ENCODE measurements at places on chromosomes 3 and 15.

- no peak for DNase-seq
Measured at GRCh38 chr3:183766107-183766506, 59.3 kb downstream of the MAP6D1 start.

- no peak for DNase-seq
Measured at GRCh38 chr3:174931473-174932353, 72.6 kb downstream of the NAALADL2 start.

DNA sequence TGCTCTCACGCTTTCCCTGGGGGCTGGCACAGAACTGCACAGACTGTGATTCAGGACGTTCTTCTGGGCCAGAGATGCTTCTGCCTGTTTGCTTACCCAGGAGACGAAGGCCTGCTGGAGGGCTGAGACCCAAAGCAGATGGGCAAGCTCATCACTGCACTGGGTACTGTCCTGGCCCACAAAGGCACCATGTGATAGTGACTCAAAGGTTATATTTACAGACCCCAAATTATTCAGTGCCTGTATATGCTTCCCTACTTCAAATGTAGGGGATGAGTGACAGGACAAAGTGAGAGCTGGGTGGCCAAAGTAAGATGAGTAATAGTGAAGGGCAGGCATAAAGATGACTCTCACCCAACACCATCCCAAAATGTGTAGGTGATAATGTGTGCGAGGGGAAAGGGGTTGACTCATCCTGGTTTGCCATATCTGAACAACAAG, 127.4 kb downstream of the WDR76 start:
- DNase-seq: no peak

- no peak for DNase-seq
Measured at GRCh38 chr3:151265866-151266265, 12.5 kb downstream of the P2RY14 start.

GRCh38 chr3:154102225-154102624, 19.0 kb upstream of the ARHGEF26 start:
- no peak for DNase-seq

DNA sequence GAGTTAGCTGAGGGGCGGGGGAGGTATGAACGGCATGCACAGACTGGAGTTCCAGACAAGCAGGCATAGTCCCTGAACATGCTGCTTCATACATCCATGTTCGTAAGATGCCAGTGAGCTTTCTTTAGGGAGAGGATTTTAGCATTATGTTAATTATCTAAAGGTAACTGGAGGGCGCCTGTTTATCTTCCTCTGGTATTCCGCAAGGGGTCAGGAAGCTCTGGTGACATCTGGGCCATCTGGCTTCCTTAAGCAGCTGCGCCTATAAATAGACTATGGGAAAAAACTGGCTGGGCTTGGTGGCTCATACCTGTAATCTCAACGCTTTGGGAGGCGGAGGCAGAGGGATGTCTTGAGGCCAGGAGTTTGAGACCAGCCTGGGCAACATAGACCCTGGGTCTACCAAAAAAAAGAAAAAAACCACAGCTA, 1.5 kb upstream of the FBXO22 start:
- no peak for DNase-seq

- no peak for DNase-seq
Measured at GRCh38 chr15:70701891-70702568, 61.3 kb downstream of the UACA start.

DNA sequence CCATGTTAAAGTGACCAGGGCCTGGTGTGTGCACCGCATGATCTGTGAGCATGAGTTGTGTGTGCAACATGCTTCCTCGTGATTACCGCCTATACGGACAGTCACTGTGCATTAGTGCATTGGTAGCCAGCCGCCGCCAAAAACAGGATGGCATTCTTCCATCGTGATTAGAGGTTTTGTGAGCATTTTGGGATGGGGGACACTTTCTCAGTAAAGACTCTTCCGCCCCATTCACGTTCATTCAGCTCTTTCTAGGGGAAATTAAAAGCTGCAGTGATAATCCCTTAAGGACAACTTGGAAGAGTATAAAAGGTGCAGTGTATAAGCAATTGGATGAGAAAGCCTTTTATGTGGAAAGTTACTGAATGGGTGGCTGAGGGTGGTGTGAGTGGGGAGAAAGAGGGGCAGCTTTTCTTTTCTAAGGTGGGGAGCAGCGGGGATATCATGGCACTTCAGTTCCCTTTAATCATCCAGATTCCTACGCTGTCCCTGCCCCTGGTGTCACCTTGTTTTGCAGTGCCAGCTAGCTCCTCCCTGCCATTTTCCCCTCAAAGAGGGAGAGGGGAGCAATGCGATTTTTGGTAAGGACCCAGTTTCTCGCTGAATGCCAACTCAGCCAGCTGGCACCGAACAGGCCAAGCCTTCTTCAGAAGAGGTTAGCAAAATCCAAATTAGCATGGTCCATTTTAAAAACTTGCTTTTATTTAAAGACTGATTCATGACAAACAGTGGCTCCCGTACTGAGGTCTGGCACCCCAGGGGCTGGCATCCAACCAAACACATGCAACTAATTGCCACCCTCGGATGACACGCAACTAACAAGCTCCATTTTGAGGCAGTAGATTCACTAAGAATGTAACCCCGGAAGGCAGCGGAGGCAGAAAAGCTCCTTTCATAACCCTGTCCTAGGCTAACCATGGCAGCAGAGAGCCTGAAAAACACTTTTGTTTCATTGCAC, 447.8 kb downstream of the FHIT start:
- no peak for DNase-seq

DNA sequence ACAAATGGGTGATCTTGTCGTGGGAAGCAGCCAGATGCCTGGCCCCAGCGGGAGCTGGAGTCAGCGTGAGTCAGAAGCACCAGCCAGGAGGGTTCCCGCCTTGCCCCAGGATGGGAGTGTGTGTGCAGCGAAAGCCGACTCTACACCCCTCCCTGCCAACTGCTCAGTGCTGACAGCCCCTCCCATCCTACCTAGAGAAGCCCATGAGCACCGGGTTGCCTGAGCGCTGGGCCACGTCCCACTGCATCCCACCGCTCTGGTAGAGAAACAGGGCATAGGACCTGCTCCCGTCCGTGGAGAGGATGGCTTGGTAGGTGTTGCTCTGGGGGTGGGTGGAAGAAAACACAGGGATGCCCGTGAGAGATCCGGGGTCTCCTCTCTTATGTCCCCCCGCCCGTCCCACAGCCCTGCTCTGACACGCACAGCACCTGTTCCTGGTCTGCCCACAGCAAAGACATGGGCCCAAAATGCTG, 42.9 kb downstream of the MUC4 start:
- DNase-seq: no peak

DNA sequence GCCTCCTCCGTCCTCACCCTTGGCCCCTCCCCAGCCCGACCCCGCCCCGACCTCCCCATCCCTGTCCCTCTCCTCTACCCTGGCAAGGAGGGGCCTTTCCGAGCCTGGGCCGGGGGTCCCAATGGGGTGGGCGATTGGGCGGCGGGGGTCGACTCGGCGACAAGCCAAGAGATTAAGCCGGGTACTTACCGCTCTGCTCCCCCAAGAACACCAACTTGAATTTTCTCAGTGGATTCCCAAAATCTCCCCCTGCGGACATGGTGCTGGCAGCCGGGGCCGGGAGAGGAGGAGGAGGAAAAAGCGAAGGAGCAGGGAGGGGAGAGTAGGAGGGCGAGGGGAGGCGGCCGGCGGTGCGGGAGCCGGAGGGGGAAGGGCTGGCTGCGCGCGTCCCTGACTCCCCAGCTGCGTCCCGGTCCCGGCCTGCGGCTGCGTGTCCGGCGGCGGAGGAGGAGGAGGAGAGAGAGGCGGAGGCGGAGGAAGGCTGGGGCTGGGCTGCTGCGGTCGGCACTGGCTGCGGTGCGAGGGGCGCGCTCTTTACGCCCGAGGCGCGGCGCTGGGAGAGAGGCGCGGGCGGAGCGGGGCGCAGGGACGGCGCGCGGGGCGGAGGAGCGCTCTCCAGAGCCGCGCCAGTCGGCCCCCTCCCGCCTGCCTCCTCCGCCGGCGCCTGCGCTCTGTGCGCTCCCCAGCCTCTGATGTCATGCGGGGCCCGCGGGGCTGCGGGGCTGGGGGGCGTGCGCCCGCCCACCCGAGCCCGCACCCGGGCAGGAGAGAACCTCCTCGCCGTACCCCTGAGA, at the start of gene RAB6B:
Gene RAB6B, minus strand, starts transcription at position 675 of the 794 bp plus-strand sequence. Its CDS starts 416 bp downstream, at position 259.
- DNase-seq: no peak

GRCh38 chr15:68407886-68408881, 23.8 kb downstream of the ITGA11 start:
- no peak for DNase-seq

- no peak for DNase-seq
Measured at GRCh38 chr15:60551781-60552161, 72.8 kb upstream of the ICE2 start.

- DNase-seq: no peak
Measured at GRCh38 chr3:38318766-38319671, 27.6 kb upstream of the XYLB start.
